Activated CD4-positive, alpha-beta memory T cell treated with anti-CD3 and anti-CD28 coated beads for 36 hours (primary cell): ENCODE measurements at places on chromosomes 7 and 10. TPM values are rescaled to one million over a fixed set of nuclear protein-coding genes. Genes with fewer than 3 reads are reported as not detected.

MYPN gene
- not detected for total RNA-seq

ECHS1 gene
- total RNA-seq = 60.2 TPM

PLA2G12B gene
- not detected for total RNA-seq

HHEX gene
- total RNA-seq = 0.55 TPM

CNPY1 gene
- total RNA-seq = not detected

MASTL gene
- total RNA-seq = 50.4 TPM

NPTX2 gene
- total RNA-seq = not detected

PRF1 gene
- 32.4 TPM for total RNA-seq

UTF1 gene
- total RNA-seq = not detected

DNA sequence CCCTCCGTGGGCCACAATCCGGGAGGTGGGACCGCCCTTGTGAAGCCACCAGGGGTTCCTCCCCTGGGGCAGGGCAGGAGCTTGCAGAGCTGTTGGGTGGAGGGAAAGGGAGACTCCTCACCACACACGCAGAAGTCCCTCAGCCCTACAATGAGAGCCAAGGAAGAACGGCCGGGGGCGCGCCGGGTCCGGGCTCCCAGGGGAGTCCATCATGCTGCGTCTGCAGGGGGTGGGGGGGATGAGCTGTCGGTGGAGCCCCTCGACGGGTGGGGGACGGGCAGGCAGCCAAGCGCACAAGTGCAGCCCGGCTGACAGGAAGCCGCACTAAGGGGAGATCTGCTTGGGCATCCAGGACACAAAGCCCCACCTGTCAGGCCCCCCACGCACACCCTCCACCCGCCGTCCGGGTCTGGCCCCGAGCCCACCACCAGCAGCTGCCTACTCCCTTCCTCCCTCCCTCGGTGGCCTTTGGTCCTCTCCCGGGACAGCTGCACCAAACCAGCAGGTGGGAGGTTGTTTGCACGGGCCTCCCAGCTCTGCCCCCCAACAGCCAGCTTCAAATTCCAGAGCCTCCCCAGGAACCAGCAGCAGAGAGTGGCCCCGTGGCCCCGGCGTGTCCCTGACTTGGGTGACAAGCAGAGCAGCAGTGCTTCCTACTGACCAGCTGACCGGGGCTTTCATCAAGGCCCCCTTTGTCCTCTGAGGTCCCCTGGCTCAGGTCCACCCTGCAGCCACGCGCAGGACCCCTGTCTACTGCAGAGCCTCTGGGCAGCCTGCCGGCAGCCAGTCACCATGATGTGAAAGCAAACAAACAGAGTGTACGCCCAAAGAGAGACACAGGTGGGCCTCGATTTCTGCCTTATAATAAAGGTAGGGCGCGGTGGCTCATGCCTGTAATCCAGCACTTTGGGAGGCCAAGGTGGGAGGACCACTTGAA, 50.3 kb downstream of the HIP1 start:
- H3K4me1 ChIP-seq = no peaks in the 10 kb centered on the region
- no peak for DNase-seq
- H3K27ac ChIP-seq = no peak overlapping the region
- H3K36me3 ChIP-seq = no peaks in the 10 kb centered on the region
- H3K27me3 ChIP-seq = peaks cover 3% of the 10 kb centered on the region
- H3K4me3 ChIP-seq = no peak overlapping the region

GRCh38 chr7:134174795-134175261, 47.7 kb downstream of the LRGUK start:
- H3K27ac ChIP-seq = no peak overlapping the region
- peaks cover 12% of the 10 kb centered on the region for H3K4me1 ChIP-seq
- H3K27me3 ChIP-seq = peaks cover 1% of the 10 kb centered on the region

DNA sequence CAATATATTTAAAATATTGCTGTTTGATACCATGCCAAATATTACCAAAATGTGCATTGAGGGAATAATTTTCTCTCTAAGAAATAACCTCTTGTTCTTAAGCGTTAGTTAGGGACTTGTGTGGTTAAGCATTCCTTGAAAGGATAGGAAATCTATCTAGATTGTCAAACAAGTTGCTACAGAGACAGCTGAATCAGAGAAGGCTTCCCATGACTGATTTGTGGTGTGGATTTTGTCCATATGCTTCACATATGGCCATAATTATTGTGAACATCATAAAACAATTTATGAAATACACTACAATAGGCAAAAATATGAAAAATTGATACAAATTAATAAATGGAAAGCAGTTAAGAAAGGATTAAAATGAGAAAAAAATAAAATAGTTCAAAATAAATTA, 96.3 kb downstream of the GNAT3 start:
- no peaks in the 10 kb centered on the region for H3K4me1 ChIP-seq
- H3K36me3 ChIP-seq = no peaks in the 10 kb centered on the region
- DNase-seq = no peak
- H3K27ac ChIP-seq = no peak overlapping the region
- H3K27me3 ChIP-seq = no peaks in the 10 kb centered on the region

DNA sequence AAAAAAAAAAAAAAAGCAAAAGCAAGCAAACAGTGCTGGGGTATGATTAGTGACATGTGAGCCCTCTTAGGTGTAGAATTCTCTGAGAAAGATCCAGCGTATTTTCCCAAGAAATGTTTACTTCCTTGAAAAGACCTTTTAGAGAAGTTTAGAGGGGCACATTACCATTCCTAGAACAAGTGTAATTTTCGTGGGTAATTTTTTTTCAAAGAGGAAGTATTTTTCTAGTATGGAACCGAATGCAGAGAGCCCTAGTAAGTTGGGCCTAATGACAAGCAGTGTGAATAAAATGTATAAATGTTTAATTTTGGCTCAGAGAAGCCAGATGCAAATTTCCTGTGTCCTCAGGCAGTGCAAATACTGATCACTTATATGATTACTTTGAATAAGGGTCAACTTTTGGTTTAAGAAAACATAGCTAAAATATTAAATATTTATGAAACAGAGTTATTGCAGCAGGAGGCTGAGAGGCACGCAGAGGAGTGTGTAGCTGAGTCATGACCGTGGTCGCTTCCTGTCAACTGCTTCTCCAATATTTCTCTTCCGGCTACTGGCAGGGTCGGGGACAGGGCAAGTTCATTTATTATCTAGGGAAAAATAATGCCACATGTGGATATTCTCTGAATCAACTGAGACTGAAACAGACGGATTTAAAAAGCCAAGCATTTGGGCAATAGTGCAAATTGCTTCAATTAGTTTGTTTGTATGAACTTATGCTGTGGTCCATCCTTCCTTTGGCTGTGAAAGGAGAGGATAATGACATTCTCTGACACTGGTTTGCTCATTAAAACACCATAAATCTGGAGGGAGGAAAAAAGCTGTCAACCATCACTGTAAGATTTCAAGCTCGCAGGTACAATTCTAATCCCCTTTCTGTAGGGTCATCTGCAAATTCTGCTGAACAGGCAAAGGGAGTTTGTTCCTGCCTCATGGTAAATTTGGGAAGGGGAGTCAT, 495.2 kb downstream of the GLRX3 start:
- no peak overlapping the region for H3K4me3 ChIP-seq
- no peak overlapping the region for H3K27ac ChIP-seq
- H3K4me1 ChIP-seq = no peaks in the 10 kb centered on the region

DNA sequence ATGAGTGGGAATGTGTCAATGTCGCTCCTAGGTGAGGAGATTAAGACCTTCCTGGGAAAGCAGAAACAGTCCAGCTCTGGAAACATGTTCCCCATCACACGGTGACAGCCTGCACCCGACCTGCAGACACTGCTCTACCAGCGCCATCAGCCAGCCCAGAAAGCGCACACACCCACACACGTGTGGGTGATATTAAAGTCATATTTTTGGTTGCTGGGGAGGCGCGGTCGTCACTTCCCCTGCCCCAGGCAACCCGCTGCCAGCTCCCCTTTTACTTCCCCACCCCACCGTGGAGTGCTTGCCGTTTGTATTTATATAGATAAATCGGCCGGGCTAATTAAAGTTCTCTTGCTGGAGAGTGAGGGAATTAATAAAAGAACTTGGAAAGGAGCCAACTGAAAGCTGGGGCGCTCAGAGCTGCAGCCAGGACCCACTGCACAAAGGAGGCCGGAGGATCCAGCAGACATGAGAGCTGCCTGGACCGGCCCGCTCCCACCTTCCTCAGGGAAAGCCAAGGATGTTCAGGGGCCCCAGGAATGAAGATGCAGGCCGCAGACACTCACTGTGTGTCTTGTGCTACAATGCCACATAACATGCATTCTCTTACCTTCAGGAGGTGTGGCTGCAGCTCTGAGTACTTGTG, 145.2 kb upstream of the UNC5B start:
- no peak overlapping the region for H3K27ac ChIP-seq
- H3K4me3 ChIP-seq = no peak overlapping the region
- DNase-seq = no peak
- peaks cover 2% of the 10 kb centered on the region for H3K27me3 ChIP-seq
- H3K36me3 ChIP-seq = no peaks in the 10 kb centered on the region

DNA sequence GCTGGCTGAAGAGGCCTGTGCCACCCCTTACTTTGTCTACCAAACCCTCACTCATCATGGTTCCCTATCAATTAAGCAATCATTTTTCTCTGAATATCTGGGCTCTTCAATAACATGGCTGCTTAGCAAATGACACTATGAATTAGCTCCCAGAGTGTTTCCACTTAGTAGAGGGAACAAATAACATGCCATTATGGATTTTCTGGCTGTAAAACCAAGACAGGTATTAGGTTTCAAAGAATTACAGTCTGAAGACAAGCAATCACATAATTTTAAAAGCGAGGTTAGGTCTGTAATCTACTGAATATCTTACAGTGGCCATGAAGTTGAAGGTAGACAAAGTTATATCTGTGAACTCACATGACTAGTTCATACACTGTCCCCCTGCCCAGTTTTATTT, 220.8 kb upstream of the PHYHIPL start:
- no peak overlapping the region for H3K4me3 ChIP-seq
- no peak for DNase-seq
- H3K27ac ChIP-seq = no peak overlapping the region
- H3K27me3 ChIP-seq = peaks cover 1% of the 10 kb centered on the region
- no peaks in the 10 kb centered on the region for H3K4me1 ChIP-seq

DNA sequence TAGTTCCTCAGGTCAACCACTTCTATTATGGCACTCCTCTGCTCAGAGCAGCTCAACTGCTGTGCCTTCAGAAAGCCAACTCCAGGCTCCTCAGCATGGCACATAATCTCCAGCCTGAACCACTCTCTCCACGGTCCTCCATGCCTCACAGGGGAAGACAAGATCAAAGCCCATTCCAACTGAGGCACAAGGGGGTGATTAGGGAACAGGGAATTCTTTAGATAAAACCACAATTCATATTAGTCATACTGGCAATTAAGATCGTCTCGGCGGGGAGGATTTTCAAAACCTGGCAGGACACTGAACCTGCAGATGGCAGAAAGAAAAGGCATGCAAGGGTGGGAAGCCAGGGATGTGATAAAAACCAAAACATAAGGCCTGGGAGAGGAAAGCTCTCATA, 361.6 kb downstream of the FGFR2 start:
- H3K36me3 ChIP-seq = no peaks in the 10 kb centered on the region
- no peaks in the 10 kb centered on the region for H3K27me3 ChIP-seq
- no peak overlapping the region for H3K27ac ChIP-seq
- H3K4me1 ChIP-seq = no peaks in the 10 kb centered on the region

DNA sequence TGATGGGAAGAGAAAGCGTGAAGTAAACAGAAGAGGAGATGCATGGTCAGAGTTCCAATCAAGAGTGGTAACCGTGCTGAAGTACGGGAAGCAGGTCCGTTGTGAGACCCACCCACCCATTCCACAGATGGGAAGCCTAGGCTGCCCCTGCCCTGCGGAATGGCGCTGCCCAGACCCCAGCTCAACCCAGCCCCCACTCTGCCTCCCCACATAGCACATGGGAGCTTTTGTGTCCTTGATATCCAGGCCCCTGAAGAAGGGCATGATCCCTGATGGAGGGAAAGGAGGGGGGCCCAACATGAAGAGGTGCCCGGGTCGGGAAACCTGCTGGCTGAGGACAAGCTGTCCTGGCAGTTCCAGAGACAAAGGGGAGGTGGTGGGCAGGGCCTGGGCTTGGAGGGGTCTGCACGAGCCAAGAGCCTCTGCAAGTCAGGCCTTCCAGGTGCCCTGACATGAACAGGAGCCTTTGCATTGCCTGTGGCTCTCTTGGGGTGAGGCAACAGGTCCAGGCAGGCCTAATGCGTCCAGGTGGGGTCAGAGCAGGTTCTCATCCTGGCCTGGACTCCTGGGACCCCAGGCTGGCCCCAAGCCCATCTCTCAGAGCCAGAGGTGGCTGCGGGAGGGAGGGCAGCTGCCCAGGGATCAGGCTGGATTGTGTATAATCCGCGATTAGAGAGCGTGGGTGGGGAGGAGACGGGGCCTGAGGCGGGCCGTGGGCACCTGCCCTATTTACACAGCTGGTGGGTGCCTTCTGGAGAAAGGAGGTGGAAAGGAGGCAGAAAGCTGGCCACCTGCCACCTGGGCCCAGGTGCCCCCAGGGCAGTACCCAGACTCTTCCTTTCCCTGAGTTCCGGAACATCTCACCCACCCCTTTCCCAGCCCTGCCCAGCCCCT, 23.5 kb downstream of the YKT6 start:
- H3K4me1 ChIP-seq = no peaks in the 10 kb centered on the region
- H3K4me3 ChIP-seq = no peak overlapping the region
- DNase-seq = no peak
- H3K36me3 ChIP-seq = no peaks in the 10 kb centered on the region
- no peak overlapping the region for H3K27ac ChIP-seq

DNA sequence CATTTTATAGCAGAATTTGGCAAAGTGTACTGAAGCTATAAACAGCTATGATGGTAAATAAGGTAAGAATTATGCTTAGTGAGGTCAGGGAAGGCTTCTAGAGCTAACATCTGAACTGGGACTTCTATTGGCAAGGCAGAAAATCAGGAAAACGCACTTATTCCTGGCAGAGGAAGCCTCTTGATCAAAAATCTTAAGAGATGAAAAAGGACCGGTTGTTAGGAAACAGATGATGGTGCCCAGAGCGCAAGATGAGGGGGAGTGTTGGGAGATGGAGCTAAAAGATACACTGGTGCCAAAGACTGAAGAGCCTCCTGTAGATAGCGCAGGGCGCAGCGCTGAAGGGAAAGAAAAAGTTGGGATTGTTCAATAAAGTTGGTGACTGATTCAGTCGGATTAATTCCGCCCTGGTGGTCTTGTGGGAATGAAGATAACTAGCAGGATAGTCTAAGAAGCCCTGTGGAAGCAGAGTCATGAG, 550 bp upstream of the CALU start:
- peak overlapping the region; percentile 97 for H3K4me3 ChIP-seq
- H3K4me1 ChIP-seq = peaks cover 38% of the 10 kb centered on the region
- H3K27ac ChIP-seq = peak overlapping the region; percentile 90
- no peak for DNase-seq

DNA sequence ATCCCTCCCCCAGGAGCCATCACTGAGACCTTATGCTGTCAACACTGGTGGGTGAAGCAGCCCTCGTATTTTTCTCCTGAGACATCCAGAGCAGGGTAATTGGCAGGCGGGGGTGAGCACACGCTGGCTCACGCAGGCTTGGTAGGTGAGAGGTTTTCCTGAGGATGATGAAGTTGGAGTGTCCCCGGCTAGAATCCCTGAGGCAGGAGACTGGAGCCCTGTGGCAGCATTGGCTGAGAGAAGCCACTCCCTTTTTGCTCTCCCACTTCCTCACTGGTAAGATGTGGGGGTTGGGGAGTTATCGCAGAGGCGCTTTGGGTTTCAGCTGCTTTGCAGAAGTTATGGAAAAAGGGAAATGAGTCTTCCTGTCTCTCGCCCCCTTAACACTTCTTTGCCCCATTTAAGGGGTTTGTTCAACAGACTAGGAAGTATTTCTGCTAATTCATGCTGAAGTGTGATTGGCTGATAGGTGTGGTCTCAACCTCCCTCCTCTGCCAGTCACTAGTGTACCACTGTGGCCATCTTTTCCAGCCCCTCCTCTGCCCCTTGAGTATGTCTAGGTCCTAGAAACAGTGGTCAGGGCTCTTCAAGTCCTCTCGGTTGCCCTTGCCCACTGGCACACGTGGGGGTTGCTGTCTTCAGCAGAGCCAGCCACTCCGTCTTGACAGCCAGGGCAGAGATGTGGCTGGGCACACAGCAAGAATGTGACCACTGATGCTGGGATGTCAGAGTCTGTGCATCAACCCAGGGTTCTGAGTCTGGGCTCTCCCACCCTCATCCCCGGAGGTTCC, 5.7 kb downstream of the ARPC1B start:
- DNase-seq = peak; percentile 68
- peaks cover 41% of the 10 kb centered on the region for H3K36me3 ChIP-seq
- no peaks in the 10 kb centered on the region for H3K27me3 ChIP-seq
